Stimulated activated CD4-positive, alpha-beta T cell treated with anti-CD3 and anti-CD28 coated beads, TNF-alpha, amount 100 ng/mL, for 24 hours (primary cell): ENCODE measurements at places on chromosomes 3 and 15.

- DNase-seq, result no peak
Measured at GRCh38 chr3:126947429-126947828, 35.5 kb upstream of the PLXNA1 start.

DNA sequence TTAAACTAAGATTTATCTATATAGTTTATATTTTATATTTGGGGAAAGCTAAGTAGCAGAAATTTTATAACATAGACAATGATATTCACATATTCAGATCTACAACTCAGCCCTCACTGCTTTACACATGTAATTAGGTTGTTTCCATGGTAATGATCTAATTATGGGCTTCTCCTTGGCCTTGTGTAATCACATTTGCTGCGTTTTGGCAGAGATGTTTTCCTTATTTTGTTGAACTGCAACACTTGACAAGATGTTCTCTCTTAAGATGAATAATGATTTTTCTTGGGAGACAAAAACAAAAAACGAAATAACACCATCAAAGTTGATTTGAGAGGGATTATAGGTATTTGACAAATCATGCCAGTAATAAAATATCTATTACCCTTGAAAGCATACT lies 635.6 kb upstream of the TBL1XR1 start:
- DNase-seq, result no peak

DNA sequence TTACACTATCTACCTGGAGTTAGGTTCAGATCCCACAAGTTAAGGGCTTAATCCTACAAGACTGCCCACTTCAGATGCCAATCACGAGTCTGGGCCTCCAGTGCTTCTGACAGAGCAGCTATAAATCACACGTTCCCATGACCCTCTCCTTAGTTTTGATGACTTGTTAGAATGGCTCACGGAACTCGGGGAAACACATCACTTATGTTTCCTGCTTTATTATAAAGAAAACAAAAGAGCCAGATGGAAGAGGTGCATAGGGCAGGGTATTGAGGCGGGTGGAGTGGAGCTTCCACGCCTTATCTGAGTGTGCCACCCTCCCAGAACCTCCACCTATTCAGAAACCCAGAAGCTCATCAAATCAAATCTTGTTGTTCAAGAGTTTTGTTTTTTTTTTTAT lies 170.8 kb downstream of the MOBP start:
- DNase-seq, result no peak

- DNase-seq, result no peak
Measured at GRCh38 chr3:123618768-123619484, 34.1 kb upstream of the HACD2 start.

GRCh38 chr15:48560321-48561051 lies 85.0 kb downstream of the FBN1 start:
- no peak for DNase-seq

DNA sequence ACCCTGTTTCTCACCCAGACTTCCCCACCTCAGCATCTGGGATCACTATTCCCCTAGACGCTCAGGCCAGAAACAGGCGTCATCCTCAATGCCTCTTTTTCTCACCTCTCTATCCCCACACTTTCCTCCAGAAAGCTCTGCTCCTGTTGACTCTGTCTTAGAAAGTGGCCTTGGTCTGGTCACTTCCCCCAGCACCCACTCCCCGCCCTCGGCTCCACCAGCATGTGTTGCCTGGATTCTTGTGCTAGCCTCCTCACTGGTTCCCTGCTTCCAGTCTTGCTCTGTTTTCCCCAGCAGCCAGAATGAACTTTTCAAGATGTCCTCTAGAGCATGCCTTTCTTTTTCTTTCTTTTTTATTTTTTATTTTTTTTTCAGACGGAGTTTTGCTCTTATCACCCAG lies 39.7 kb upstream of the ESYT3 start:
- DNase-seq, result no peak

DNA sequence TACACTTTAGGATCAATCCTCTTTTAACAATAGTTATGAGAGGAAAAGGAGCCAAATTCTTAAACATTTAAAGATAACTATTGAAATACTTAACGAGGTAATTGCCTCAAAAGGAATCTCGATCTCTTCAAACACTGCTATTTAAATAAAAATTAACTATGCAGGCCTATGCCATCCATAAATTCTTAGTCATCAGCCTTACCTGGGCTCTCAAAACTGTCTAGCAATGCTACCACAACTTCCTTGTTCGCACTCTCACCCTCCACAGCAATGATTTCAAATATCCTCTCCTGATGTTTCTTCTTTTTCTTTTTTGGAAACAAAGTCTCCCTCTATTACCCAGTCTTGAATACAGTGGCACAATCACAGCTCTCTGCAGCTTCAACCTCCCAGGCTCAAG lies 12.3 kb downstream of the ETFA start:
- DNase-seq, result no peak

GRCh38 chr3:145899241-145899640 lies 261.7 kb downstream of the PLOD2 start:
- DNase-seq, result no peak

- no peak for DNase-seq
Measured at GRCh38 chr15:99143242-99143641, 38.4 kb downstream of the SYNM start.

DNA sequence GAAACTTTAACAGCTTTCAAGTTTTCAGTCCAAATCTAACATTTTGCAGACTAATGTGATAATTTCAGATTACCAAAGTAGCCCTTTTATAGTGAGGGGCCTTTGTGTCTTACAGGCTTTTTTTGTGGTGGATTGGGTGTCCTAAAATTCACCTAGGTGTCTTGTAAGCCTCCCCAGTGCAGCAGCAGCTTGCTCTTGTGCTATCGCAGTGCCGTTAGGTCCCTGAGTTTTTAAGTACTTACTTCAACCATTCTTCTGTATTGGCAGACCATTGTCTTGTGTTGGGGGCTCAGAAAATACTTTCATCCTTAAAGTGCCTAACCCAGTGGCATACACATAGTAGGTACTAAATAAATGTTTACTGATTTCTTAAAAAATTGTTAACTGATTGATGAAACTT lies 2.1 kb downstream of the PDE8A start:
- DNase-seq, result no peak

GRCh38 chr15:98684995-98685525 lies 36.7 kb downstream of the IGF1R start:
- no peak for DNase-seq

GRCh38 chr15:67218428-67218827 lies 36.0 kb downstream of the AAGAB start:
- no peak for DNase-seq

GRCh38 chr15:66670762-66671580 lies 31.1 kb upstream of the SMAD6 start:
- no peak for DNase-seq

- no peak for DNase-seq
Measured at GRCh38 chr3:146086211-146086610, 74.8 kb downstream of the PLOD2 start.

DNA sequence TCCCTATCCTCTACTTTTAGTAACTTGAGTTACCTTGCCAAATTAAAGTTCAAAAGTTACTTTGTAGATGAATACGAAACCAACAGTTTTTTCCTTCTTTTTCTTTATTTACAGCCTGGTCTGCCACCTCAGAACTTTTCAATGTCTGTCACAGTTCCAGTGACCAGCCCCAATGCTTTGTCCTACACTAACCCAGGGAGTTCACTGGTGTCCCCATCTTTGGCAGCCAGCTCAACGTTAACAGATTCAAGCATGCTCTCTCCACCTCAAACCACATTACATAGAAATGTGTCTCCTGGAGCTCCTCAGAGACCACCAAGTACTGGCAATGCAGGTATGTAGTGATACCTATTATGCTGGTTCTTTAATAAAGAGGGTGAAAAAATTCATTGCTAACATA lies 59.0 kb downstream of the LYSMD4 start:
- DNase-seq, result no peak

- DNase-seq, result no peak
Measured at GRCh38 chr15:27081676-27082418, 110.9 kb downstream of the GABRG3 start.

- DNase-seq, result no peak
Measured at GRCh38 chr3:28042095-28042635, 199.3 kb upstream of the CMC1 start.

- DNase-seq, result no peak
Measured at GRCh38 chr15:85318048-85318731, 62.2 kb upstream of the AKAP13 start.

DNA sequence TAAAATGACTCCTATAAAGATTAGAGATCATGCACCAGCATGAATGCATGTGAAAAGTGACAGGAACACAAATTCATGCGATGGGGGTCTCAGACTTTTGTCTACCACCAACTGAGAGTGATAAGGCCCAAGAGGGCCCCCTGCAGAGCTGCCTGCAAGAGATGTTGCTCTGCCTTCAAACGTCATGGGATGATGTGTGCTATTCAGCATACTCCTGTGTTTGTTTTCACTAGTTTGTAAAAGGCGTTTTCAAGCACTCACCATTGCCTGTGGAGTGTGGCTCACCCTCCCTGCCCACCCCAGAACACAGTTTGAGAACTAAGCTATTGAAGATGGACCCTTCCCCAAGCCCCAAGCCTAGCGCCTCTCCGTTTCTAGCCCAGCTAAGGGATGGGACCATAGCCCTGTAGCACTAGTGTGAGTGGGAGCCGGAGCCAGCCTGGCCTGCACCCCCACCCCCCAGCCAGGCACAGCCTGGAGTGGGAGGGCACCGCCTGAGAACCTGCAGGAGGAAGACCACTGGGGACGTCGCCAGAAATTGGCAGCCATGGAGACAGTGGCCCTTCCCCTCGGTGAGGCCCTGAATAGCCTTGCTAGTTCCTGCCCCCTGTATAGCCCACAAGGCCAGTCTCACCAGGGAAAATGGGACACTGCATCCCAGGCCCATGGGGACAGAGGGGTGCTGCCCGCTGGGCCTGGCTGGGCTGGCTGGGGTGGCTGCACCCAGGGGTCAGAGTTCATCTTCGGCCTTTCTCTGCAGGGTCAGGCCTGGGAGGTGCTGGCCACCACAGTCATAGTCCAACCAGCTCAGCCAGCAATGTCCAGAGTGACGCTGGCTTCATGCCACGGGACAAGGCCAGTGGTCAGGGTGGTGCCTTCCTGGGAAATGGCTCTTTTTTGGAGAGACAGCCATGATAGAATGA lies 22.6 kb upstream of the KLF13 start:
- no peak for DNase-seq

- no peak for DNase-seq
Measured at GRCh38 chr15:50933341-50933740, 24.9 kb downstream of the AP4E1 start.

- no peak for DNase-seq
Measured at GRCh38 chr15:80957556-80957955, 32.1 kb downstream of the MESD start.

- DNase-seq, result no peak
Measured at GRCh38 chr15:55588070-55588814, at the start of gene PYGO1. PYGO1 (minus strand) TSS chr15:55588345; CDS start chr15:55587883, 462 bp downstream.

DNA sequence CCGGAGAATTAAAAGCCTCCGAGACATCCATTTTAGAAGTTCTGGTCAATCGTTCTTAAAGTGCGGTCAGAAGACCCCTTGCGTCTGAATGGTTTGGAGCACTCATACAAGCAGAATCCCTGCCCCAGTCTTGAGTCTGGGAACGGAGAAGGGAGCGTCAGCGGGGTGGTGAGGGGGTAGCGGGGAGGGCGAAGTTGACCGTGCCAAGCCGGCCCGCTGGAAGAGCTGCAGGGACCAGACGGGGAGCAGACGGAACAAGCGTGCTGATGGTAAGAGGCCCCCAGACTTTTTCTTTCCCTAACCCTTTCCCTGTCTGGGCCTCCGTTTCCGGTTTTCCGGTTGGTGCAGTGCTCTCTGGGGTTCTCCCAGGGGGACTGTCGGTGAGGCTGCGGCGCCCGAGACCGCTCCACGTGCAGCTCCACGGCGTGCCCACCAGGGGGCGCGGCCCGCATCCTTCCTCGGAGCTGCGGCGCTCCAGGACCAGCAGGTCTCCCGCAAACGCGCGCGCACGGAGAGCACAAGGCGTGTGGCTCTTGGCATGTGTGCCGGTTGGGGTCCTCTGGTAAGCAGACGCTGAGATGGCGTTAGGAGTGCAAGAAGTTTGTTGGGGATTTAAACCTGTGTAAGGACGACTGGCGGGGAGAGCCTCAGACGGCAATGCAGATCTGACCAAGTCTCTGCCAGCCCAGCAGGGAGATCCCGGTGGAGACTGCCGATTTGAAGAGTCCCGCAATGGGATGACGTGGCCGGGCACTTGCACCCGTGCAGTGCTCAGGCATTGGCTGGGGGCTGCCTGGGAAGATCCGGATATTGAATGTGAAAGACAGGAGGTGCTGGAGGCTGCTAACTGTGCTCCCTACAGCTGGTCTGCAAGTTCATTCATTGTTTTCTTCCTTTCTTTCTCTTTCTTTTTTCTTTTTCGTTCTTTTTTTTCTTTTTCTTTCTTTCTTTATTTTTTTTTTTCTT lies 19.2 kb upstream of the CORO2B start:
- DNase-seq, result peak; percentile 72

DNA sequence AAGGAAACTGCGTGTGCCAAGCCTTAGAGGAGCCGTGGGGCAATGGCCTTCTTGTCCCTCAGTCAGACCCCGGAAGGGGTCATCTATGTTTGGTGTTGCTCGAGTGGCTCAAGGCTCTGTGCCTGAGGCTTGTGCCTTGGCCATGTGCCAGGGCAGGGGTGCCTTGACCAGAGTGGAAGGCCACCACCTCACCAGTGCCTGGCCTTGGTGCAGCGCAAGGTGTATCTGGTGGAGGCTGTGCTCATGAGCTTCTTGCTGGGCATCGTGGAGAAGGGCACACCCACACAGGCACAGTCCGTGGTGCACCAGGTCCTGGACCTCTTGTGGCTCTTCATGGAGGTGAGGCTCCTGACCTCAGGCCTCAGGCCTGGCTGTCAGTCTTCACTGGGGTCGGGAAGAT lies 10.7 kb downstream of the RNF123 start:
- no peak for DNase-seq

DNA sequence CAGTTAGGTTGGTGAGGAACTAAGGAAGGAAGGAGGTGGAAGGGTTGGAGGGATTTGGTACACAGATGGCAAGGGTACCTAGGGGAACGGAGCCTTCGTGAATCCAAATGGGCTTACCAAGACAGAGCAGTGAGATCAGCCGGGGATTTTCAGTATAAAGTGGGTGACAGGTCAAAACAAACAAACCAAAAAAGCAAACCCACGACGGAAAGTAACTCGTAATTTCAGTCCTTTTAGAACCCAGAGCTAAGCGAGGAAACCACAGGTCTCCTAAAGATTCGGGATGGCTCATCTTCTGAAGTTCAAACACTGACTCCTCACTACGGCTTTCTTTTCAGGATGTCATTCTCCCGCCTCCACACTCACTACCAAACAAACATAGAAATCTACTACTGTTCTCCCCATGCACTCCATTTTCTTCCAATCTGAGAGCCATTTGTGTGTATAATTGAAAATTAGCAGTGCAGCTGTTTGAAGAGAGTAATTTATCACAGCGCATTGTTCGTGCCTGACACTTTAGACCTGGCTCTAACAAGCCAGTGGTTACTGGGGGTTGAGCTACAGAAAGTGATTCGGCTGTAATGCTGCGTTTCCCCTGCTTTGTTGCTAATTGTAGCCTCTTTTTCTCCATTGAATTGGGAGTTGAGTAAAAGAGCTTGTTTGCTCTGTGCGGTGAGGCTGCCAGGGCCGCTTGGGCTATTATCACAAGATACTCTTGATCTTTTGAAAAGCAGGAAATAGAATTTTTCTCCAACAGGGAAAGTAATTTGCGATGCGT lies 64.7 kb upstream of the CCDC39 start:
- no peak for DNase-seq

GRCh38 chr15:77577366-77577950 lies 55.3 kb downstream of the LINGO1 start:
- DNase-seq, result no peak

GRCh38 chr15:65032801-65033537 lies 3.5 kb upstream of the MTFMT start:
- DNase-seq, result no peak
